ENCODE measurements at places on chromosomes 2 and 18.
A peak's percentile ranks its signal among the peaks of the same experiment; 100 is the strongest.

DNA sequence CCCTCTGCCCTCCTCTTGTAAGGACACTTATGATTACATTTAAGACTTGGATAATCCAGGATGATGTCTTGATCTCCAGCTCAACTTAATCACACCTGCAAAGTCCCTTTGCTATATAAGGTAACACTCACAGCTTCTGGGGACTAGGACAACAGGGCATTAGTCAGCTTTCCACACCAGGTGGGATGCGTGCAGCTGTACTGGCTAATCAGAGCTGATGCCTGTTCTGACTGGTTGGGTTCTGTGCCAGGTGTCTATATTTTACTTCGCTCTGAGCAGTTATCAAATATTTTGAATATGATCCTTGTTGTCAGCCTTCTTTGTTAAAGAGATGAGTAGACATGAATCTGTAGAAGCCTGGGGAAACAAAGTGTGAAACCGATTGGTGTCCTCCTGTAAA, 115.5 kb upstream of the ATP8B1 start:
- DNase-seq: no peak

GRCh38 chr2:152490686-152491455, 155.9 kb downstream of the FMNL2 start:
- no peak for DNase-seq

- DNase-seq: peak; percentile 94
Observed at GRCh38 chr18:73614812-73615211, 532.8 kb downstream of the FBXO15 start.

DNA sequence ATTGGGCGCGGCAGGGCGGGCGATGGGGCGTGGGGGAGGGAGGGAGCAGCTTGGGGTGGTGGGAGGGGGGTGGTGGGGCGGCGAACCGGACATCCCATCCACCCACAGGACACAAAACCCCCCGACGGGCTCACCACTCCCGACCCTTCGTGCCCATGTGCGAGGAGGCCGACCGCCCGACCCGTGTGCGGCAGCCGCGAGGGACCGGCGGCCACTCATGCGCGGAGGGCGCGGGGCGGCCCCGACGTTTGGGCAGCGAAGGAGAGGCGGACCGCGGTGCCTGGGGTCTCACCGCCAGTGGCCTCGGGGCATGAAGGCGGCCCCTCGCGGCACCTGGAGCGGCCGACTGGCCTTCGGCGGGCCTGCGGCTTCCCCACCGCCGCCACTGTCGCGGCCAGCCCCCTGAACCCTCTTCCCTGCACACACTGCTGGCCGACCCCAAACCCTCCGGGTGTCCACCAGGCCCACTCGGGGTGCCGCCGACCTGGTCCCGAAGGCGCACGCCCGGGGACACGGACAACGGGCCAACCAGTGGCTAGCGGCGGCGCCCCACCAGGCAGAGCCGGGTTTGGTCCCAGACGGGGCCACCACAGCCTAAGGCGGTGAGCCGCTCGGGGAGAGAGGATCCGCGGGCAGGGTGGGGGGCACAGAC, 94.6 kb upstream of the ANKRD30BL start:
- no peak for DNase-seq

- no peak for DNase-seq
Observed at GRCh38 chr2:5315512-5315911, 376.7 kb upstream of the SOX11 start.

DNA sequence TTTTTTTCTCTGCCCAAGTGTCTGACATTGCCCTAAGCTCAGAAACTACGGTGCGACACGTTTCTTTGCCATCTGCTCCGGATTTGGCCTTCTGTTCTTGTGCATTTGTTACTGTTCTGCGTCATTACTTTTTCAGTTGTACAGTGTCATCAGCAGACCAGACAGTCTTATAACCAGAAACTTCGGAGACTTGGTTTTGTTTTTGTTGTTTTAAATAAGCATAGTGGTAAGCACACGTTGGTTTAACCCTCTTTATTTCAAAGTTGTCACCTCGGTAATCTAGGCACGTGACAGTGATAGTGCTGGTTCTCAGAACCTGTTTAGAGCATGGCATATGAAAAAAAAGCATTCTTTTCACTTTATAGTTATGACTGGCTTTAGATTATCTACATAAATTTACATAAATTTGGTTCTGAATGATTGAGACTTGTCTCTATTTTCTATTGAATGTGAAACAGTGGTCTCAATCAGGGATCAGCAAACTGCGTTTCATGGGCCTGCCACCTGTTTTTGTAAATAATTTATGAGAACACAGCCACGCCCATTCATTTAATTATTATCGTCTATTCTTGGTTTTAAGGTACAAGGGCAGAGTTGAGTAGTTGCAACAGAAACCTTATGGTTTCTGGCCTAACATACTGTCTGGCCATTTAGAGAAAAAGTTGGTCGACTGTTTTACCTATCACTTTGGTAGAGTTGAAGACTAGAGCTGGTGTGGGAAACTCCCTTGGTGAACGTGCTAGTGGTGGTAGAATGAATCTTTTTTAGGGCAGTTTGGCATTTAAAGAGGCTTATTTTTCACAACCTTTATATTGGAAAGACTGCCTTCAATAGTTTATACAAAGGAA, 106.5 kb downstream of the ZNF532 start:
- DNase-seq: no peak

GRCh38 chr2:231099918-231100317, 24.9 kb downstream of the HTR2B start:
- DNase-seq: no peak

GRCh38 chr18:75211953-75212750, 1.6 kb downstream of the TSHZ1 start:
- DNase-seq: peak; percentile 43

- no peak for DNase-seq
Observed at GRCh38 chr18:36477776-36478175, 180.3 kb downstream of the FHOD3 start.

- DNase-seq: no peak
Observed at GRCh38 chr18:30150586-30151250, 891.8 kb downstream of the DSC3 start.

GRCh38 chr2:48112911-48113680, 206.8 kb upstream of the FBXO11 start:
- no peak for DNase-seq

DNA sequence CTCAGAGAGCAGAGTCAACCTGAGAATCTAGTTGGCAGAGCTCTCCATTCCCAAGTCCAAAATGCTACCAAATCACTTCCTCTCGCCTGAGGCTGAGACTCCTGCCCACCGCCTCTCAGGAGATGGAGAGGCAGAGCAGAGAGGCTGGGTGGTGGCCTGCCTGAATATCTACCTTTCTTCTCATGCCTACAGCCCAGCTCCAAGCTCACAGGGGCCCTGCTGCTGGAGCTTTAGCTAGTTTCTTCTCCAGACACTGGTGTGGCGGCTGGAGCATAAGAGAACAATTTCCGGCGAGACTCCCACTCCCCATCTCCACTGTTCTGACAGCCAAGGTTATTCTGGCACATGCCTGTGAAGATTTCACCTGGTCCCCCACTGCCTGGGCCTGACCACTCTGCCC, 8.1 kb upstream of the CYP26B1 start:
- DNase-seq: no peak

DNA sequence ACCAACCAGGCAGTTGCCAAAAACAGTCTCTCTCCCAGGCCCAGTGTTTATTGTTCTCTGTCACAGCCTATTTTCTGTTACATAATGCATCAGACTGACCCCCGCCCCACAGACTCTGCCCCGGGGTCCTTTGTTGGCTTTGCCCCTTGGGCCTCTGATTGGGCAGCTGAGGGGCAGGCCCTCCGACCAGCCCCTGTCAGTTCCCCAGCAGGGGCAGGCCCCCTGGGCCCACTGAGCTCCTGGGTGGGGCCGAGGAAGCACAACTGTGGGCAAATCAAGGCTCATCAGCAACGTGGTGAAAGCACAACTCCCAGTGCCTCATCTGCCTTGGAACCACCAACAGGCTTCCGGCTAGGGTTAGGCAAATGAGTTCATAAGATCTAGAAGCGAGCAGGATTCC, 160.1 kb upstream of the MYCN start:
- no peak for DNase-seq

- DNase-seq: no peak
Observed at GRCh38 chr18:79848579-79849327, 51.0 kb downstream of the KCNG2 start.

GRCh38 chr2:204145791-204146190, 209.2 kb downstream of the ICOS start:
- DNase-seq: no peak

DNA sequence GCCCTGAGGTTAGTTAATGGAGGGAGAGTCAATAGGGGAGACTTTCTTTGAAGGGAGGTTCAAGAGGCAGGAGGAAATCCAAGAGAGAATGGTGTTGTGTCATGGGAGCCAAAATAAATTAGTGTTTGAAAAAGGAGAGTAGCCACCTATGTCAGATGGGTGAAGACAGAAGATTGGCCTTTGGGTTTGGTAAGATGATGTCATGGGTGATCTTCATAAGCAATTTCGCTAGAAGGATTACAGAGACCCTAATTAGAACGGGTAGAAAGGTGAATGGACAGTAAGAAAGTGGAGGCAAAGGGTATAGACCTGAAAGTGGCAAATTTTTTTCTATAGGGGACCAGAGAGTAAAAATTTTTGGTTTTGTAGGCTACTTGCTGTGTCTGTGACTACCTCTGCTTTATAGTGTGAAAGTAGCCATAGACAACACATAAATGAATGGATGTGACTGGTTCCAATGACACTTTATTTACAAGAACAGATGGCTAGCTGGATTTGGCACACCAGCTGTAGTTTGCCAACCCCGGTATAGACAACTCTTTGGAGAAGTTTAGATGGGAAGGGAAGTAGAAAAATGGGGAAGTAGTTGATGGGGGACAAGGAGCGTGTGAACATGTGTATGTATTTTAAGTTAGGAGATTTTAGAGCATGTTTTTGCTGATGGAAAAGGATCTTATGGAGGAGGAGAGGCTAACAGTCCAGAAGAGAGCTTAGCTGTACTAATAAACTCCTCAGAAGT, 9.3 kb downstream of the STAMBP start:
- DNase-seq: no peak

DNA sequence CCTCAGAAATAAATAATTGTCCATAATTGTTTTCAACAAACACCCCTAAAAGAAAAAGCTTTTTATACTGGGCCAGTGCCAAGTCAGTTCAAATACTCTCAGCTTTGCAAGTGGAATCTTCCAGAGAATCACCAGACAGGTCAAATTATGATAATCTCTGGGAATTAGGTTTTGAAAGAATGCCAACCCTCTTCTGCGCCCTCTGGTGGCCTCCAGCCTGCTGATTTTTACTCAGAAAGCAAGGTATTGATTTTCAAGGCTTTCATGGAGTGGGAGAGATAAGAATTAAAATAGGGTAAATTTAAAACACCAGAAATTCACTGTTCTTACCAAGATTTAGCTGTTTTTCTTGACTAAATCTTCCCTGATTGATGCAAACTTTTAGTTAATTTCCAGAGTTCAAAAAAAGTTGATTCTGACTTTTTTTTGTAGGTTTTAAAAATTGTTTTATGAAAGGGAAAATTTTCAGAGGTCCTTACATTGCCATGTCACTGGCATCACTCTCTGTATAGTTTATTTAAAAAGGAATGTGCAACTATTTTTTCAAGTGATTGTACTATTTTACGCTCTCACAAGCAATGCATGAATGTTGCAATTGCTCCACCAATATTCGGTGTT, 282.9 kb upstream of the TNP1 start:
- DNase-seq: peak; percentile 7

- DNase-seq: no peak
Observed at GRCh38 chr2:160916300-160916699, 243.9 kb upstream of the TANK start.

DNA sequence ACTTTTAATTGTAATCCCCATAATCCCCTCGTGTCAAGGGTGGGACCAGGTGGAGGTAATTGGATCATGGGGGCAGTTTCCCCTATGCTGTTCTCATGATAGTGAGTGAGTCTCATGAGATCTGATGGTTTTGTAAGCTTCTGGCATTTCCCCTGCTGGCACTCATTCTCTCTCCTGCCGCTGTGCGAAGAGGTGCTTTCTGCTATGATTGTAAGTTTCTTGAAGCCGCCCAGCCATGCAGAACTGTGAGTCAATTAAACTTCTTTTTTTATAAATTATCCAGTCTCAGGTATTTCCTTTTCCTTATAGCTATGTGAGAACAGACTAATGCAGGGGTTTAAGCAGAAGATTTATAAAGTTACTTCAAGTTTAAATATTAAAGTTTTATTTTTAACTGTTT, 655.2 kb downstream of the EPHA4 start:
- no peak for DNase-seq
